Stimulated activated CD4-positive, alpha-beta T cell treated with anti-CD3 and anti-CD28 coated beads, TNF-alpha, amount 100 ng/mL, for 24 hours (primary cell): ENCODE measurements at places on chromosomes 13 and 19.

- no peak for DNase-seq
These were observed 98.0 kb downstream of the FOXO1 start for GRCh38 chr13:40568246-40569023.

DNA sequence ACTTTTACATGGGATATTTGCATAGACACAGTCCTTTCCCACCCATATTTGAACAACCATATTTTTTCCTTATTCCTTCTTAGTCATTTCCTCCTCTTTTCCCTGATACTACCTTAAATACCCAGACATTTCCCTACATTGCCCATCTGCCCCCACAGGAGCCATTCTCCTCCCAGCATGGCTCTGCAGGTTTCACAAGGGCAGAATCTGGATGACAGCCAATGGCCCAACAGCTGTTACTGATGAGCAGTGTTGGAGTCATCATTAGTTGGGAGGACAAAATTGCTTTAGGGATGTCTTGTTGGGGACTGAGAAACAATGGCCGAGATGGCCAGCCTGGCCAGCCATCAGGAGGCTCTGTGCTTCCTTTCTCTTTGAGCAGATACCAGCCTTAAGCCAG is 209.5 kb downstream of the KLF5 start:
- no peak for DNase-seq

- no peak for DNase-seq
These were observed 16.0 kb downstream of the GNA15 start for GRCh38 chr19:3151563-3152418.

DNA sequence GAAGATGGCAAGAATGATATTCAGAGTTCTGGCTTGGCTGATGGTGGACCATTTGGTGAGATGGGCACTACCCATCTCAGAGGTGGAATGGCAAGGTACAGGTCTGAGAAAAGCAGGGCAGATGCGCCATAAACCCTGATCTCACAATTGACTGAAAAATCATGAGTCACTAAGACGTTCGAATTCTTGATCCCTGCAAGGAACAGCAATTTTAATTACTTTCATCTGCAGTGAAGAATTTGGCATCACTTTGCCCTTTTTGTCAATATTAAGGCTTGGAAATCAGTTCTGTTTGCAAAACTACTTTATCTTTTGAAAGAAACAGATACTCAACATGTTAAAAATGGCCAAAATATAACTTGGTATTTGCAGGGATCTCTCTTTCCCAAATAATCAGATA is 38.1 kb downstream of the HTR2A start:
- no peak for DNase-seq

GRCh38 chr13:47252627-47253026 is 355.8 kb upstream of the HTR2A start:
- DNase-seq, result no peak

- DNase-seq, result no peak
These were observed 81.1 kb downstream of the GADD45B start for GRCh38 chr19:2557093-2557440.

GRCh38 chr19:16295057-16295456 is 29.6 kb upstream of the KLF2 start:
- DNase-seq, result no peak

GRCh38 chr19:19710506-19710905 is 22.4 kb downstream of the ZNF14 start:
- DNase-seq, result no peak

GRCh38 chr19:17419154-17419620 is 660 bp upstream of the MVB12A start:
- no peak for DNase-seq
